ENCODE measurements at places on chromosomes 6 and 20.

DNA sequence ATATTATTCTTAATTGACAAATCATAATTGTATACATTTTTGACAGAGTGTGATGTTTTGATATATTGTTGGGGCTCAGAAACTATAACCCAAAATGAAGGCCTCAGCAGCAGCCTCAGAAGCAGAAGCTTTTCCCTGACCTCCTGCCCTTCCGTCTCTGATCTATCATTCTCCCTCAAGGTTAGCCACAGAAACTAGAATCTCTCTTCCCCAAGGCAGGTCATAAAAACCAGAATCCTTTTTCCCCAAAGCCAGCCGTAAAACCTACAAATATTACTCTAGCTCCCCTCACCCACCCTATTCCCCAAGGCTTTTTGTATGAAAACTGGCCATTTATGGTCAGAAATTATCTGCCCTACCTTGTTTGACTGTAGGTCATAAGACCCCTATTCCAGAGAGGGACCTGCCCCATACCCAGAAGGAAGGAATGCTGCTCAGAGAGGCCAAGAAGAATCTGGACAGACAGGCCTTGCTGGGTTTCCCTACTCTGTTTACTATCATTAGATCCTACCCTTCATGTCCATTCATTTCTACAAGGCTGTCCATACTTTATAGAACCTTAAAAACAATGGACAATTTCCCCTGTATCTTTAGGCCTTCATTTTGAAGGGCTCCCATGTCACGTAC, 14.5 kb downstream of the OR2B2 start:
- H3K4me1 ChIP-seq: peaks cover 9% of the 10 kb centered on the region
- no peak overlapping the region for H3K4me3 ChIP-seq
- no peak for ATAC-seq
- peaks cover 11% of the 10 kb centered on the region for H3K27me3 ChIP-seq
- H3K36me3 ChIP-seq: no peaks in the 10 kb centered on the region

DNA sequence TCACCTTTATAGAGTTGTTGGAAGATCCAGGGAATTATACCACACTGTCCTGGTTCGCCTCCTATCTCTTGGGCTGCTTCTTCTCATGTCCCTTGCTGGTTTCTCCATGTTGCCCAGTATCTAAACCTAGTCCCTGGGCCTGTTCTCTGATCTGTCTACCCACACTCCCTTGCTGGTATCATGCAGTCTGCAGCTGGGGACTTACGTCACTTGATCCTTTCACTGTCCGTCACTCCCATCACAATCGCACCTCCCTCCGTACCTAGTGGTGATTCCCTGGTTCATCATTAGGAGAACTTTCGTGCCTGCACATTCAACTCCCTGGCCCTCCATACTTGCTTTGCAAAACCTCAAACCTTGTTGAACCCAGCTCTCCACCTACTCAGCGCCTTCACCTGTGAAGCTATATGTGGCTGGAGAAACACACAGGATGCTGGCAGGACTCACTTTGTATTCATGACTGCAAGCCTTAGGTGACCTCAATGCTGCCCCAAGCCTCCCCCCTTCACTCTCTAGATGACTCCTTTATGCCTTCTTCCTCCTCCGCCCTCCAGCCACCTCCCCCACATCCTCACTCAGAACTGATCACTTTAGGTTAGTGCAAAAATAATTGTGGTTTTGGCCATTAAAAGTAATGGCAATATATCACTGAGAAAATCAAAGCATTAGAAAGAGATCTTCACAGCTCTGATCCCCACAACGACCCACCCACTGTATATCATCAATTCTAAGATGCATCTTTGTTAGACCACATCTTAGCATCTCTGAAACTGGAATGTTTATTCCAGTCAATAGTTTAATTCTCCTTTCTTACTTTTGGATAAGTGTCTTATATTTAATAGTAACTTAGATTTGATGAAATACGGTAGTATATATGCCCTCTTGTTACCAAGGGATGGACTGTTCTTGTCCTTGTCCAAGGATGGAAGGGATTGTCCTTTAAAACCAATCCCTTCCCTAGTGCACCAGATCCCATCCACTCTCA, 26.4 kb downstream of the GDAP1L1 start:
- H3K27me3 ChIP-seq: no peaks in the 10 kb centered on the region
- H3K4me1 ChIP-seq: no peaks in the 10 kb centered on the region
- peaks cover 21% of the 10 kb centered on the region for H3K36me3 ChIP-seq
- no peak for ATAC-seq

DNA sequence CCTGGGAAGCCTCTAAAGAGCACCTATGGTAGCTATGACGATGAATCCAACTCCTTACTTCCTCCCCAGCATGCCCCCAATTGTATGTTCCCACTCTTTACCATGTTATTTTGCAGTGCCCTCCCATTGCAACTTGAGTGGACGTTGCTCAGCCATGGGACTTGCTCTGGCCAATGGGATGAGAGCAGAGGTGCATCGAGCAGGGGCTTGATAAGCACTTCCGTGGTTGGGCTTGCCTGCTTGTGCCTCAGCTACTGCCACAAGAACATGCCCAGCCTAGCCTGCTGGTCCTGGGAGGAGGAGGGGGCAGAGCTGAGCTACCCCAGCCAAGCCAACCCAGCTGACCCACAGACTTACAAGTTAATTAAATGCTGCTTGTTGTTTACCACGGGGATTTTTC, 71.1 kb upstream of the CTNNBL1 start:
- no peak for ATAC-seq
- H3K27ac ChIP-seq: no peak overlapping the region
- no peaks in the 10 kb centered on the region for H3K4me1 ChIP-seq
- no peaks in the 10 kb centered on the region for H3K36me3 ChIP-seq
- peaks cover 75% of the 10 kb centered on the region for H3K27me3 ChIP-seq

- H3K27me3 ChIP-seq: no peaks in the 10 kb centered on the region
- H3K4me1 ChIP-seq: no peaks in the 10 kb centered on the region
- ATAC-seq: no peak
- no peaks in the 10 kb centered on the region for H3K36me3 ChIP-seq
Measured at GRCh38 chr6:92687278-92687677, 732.1 kb downstream of the EPHA7 start.

DNA sequence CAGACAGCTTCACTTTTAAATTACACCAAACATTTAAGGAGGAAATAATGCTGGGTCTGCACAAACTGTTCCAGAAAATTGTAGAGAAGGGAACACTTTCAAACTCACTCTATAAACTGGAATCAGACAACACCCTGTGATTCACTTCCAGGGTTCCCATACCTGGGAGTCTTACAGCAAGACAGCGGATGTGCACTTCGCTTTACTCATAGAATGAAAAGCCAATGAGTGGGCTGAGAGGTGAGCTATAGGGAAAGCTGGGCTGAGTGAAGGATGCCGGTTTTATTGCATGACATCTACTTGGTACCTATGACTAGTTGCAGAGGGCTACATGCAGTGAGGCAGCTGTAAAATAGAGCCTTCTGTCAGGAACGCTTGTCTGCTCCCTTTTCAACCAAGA, 152.1 kb downstream of the FNDC1 start:
- no peak for ATAC-seq
- no peak overlapping the region for H3K27ac ChIP-seq
- no peaks in the 10 kb centered on the region for H3K4me1 ChIP-seq
- H3K27me3 ChIP-seq: no peaks in the 10 kb centered on the region
- no peak overlapping the region for H3K4me3 ChIP-seq

DNA sequence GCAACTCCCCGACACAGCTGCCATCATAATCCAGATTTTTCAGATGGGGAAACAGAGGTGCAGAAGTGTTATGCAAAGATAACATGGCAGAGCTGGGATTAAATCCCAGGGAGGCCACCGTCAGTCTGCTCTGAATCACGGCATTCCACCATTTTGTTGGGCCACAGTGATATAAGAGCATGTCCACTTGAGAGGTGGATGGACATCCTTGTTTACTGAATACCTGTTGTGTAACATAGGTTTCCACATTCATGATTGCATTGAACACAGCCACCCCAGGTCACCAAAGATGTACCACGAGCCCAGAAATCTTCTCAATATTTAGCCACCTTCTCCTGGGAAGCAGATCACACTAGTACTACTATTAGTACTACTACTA, 191.5 kb downstream of the LRFN2 start:
- no peak overlapping the region for H3K4me3 ChIP-seq
- peaks cover 16% of the 10 kb centered on the region for H3K27me3 ChIP-seq
- H3K4me1 ChIP-seq: no peaks in the 10 kb centered on the region
- no peaks in the 10 kb centered on the region for H3K36me3 ChIP-seq

DNA sequence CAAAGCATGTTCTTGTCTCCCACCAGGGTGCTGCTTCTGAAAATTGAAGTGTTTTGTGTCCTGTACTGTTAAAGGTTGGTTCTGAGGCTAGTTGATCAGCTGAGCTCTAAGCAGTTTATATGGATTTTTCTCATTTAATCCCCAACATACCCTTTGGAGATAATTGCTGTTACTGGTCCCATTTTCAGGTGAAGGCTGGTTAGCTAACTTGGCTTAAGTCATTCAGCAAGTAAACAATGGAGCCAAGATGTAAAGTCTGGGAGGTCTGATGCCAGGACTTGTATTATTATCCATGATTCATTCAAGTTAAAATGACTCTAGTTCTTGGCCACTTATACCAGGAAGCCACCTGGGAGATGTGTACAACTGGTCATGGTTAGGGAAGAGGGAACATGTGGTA, 42.5 kb upstream of the FERMT1 start:
- H3K36me3 ChIP-seq: no peaks in the 10 kb centered on the region
- peak overlapping the region; percentile 14 for H3K27ac ChIP-seq
- no peak overlapping the region for H3K4me3 ChIP-seq
- peaks cover 23% of the 10 kb centered on the region for H3K4me1 ChIP-seq

DNA sequence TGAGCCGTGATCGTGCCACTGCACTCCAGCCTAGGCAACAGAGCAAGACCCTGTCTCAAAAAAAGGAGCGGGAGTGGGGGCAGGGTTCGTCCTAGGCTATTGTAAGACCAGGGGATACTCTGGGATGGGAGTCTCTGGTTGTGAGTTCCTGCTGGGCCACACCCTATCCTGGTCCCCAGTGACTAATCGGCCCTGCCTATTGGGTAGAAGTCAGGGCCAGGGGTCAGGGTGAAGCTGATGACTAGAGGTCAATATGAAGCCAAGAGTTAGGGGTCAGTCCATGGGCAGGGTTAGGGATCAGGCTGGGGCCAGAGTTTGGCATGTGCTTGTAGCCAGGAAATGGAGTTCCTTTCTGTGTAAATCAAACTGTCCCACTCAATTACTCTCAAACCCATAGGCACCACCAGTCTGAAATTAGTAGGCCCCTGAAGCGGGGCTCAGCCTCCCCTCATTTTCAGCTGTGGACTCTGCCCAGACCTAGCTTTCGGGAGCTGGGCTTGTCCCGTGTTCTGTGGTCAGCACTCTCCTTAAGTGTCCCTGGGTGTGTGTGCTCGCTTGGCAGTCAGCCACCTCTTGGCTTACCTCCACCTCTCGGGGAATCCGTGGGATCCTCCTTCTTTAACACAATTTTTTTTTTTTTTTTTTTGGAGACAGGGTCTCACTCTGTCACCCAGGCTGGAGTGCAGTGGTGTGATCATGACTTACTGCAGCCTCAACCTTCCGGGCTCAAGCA, 1.8 kb downstream of the HSPA12B start:
- H3K4me1 ChIP-seq: no peaks in the 10 kb centered on the region
- H3K36me3 ChIP-seq: no peaks in the 10 kb centered on the region
- peak overlapping the region; percentile 72 for H3K27ac ChIP-seq
- peaks cover 46% of the 10 kb centered on the region for H3K27me3 ChIP-seq
- H3K4me3 ChIP-seq: no peak overlapping the region
- ATAC-seq: peak; percentile 40

DNA sequence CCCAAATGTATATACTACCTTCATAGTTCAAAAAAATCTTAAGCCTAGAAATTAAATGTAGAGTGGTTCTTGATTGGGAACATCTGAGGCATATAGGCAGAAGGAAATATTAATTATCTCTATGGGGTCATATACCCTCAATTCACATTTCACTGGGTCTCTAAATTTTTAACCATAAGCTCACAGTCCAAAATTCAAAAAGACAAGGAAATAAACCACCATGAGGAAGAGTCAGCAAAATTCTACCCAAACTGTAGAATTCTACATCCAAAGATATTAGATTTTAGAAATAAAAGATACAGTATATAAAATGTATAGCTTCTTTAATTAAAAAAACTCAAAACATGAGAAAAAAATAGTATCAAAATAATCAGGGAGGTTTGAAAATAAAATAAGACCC, 15.5 kb downstream of the LY86 start:
- peaks cover 7% of the 10 kb centered on the region for H3K27me3 ChIP-seq
- H3K4me3 ChIP-seq: no peak overlapping the region
- H3K4me1 ChIP-seq: no peaks in the 10 kb centered on the region

DNA sequence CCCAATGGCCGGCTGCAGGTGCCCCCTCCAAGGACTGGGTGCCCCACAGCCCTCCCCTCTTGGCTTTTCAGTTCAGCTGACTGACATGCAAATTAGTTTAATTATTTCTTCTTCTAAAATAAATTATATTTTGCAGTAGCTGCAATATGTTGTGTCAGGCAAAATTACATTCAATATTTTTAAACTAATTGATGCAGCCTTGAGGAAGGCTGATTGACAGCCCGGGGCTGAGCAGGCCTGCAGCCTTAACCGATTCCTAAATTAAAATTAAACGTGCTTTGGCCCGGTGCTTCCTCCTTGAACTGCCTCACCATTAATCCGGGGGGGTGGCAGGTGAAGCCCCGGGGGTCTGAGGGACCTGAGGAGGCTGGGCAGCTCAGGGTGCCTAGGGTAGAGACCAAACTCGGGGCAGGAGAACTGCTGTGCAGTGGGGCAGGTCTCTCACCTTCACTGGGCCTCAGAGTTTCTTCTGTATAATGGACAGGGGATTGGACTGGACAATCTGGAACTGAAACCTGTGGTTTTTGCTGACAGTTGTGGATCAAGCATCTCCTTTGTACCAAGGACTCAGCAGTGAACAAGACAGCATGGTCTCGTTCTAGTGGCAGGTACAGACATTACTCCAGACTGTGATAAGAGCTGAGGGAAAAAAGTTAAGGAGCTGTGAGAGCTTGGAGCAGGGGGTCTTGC, 72.5 kb downstream of the CD40 start:
- no peaks in the 10 kb centered on the region for H3K36me3 ChIP-seq
- no peaks in the 10 kb centered on the region for H3K4me1 ChIP-seq
- no peak overlapping the region for H3K4me3 ChIP-seq
- ATAC-seq: no peak
- H3K27me3 ChIP-seq: peaks cover 92% of the 10 kb centered on the region

GRCh38 chr20:56440346-56441007, 27.9 kb upstream of the RTF2 start:
- peaks cover 7% of the 10 kb centered on the region for H3K4me1 ChIP-seq
- no peak overlapping the region for H3K4me3 ChIP-seq
- no peaks in the 10 kb centered on the region for H3K36me3 ChIP-seq
- peak overlapping the region; percentile 70 for H3K27ac ChIP-seq
- H3K27me3 ChIP-seq: peaks cover 5% of the 10 kb centered on the region

DNA sequence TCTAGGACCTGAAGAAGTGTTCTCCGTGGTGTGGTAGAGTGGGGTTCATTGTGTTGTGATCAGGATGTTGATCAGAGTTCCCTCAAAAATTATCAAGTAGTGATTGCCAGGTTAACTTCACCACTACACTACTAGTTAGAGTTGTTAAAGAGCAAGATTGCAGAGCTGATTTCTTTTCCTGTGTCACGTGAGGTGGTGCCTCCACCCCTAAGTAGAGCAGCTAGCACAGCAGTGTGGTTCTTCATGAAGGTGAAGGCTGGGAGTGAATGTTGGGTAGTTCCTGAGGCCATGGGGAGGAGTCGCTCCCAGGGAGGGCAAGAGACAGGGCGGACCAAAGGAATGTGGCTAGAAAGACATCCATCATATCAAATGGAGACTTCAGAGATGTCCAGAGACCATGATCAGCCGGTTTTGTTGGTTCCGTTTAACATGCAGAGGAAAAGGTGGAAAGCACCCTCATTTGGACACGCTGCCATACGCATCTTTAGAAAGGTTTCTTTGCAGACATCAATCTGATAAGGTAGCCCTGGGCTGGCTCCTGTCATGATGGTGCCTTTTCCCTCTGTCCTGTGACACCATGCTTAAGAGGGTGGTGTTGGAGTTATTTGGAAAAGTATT, 79.2 kb upstream of the IYD start:
- H3K27ac ChIP-seq: no peak overlapping the region
- H3K27me3 ChIP-seq: peaks cover 22% of the 10 kb centered on the region
- H3K4me1 ChIP-seq: no peaks in the 10 kb centered on the region

Measured in gastroesophageal sphincter (tissue), 4 donors.